ENCODE measurements at places on chromosomes 6 and 20.

GRCh38 chr6:75524322-75524972, 30.8 kb upstream of the FILIP1 start:
- DNase-seq = no peak

- no peak for DNase-seq
These were observed 145.7 kb upstream of the LRFN2 start for GRCh38 chr6:40732878-40733277.

DNA sequence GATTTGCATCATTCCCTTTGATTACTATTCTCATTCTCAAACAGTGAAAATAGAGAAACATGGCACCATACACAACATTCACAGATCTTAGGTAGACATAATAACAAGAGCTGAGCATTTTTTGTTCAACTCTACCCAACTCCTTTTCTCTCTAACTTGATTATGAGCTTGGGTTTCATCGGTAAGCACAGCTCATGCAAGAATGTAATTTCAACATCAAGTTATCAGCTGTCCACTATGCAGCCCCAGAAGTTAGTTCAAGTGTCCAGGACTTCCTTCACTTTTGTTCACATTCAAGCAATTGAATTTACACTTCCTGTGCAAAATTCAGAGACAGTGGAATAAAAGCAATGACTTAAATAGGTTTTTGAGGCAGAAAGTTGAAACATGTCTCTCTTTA, 297.7 kb upstream of the SASH1 start:
- no peak for DNase-seq

- DNase-seq = no peak
These were observed 63.1 kb upstream of the PHACTR1 start for GRCh38 chr6:12653486-12653885.

GRCh38 chr6:39189915-39190544, 39.2 kb downstream of the KCNK5 start:
- peak; percentile 22 for DNase-seq

- DNase-seq = no peak
These were observed 35.0 kb upstream of the COL21A1 start for GRCh38 chr6:56282391-56282790.

All from NK-92 treated with Interleukin-12 subunit alpha and Interleukin-12 subunit beta, amount 100 ng/mL, for 24 hours (cell line).